Activated gamma-delta T cell (primary cell): ENCODE measurements at places on chromosomes 7 and 10.

- DNase-seq = no peak
These were observed 122.5 kb upstream of the CDK13 start for GRCh38 chr7:39827571-39827970.

DNA sequence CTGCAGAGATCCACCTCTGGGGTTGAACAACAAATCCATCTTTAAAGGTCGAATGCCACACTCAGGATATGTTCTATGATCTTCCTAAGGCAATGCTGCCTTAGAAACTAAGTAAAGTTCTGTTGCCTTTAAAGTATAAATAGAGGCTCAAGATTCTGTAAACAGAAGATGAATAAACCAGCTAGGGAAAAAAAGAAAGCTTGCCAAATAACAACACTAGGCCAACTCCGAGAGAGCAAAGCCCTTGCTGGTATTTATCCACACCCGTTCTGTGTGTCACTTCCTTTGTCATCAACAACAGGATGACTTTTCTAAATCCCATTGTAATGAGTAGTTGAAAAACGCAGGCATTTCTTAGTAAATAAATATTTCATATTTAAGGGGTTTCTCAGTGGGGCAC is 330.0 kb upstream of the GLI3 start:
- no peak for DNase-seq

DNA sequence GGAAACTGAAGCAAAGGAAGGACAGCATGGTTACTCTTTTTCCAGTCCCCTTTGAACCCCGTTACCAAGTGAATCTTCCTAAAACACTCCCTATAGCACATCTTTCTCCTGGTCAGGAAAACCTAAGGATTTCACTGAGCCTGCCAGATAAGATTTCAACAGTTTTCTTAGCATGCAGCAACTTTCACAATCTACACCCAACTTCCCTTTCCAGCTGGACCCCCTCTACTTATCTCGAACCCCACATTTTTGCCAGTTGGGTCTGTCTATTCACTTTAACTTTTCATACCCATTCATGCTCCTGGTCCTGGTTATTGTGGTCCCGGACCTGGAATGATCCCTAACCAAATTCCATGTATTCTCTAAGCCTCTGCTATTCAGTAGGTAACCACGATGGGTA is 14.9 kb upstream of the CPVL start:
- no peak for DNase-seq

DNA sequence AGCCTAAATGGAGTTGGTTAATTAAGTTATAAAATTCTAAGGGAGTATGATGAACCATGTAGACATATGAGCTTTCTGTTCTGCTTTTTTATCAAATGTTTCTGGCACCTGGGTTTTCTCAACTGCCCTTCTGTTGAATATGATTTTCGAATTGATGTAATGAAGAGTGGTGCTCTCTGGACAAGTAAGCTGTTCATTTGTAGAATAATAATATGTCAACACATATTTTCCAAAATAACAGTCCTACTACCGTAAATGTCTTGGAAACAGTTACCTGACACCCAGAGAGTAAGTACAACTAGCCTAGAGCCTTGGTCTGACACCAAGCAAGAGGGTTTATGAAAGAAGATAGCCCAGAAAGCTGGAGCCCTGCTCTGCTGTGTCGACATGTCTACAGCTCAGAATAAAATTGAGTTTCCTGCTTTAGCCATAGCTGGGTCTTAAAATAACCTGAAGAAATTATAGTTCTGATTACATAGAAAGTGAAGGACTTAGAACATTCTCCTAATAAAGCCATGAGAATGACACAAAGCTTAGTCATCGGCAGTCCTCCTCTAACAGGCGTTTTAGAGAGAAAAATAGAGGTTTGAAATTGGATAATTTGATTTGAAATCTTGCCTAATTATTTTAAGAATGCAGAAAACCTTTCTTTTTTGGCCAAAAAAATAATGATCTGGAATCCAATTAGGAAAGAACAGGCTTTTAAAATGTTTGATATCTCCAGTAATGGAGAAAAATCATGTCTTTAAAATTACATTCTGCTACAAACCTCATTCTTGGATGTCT is 25.1 kb downstream of the HDAC9 start:
- no peak for DNase-seq

DNA sequence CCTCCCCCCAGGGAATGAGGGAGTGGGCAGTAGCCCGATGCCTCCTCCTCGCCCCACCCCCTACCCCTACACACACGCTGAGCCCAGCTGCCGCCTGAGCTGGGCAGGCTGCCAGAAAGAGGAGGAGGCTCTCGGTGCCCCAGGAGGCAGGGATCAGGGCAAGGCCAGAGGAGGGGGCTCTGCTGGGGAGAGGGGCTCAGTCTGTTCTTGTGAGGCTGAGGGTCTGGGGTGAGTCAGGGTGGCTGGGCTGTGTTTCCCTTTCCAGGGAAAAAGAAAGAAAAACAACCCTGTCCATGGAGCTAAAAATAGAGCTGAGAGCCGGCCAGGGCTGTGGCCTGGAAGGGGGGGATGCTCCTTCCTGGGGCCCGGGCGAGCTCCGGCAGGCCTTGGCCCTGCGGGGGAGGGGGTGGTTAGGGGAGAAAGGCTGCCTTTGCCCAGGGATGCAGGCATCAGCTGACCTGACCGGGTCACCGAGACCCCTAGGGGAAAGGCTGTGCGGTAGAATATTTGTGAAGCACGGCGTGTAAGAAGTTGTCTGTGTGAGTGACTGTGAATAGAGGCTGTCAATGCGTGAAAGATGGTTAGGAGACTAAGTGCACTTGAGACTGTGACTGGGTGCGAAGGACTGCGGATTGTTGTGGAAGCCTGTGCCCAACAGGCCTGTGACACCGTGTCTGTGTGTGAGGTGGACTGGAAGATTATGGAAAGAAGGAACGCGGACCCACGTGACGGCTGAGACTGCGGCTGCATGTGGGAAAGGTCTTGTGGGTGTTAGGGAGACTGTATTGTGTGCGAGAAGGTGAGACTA is 1.2 kb upstream of the LZTS2 start:
- peak; percentile 25 for DNase-seq

GRCh38 chr7:374706-375311 is 84.8 kb downstream of the FOXL3 start:
- DNase-seq = no peak

DNA sequence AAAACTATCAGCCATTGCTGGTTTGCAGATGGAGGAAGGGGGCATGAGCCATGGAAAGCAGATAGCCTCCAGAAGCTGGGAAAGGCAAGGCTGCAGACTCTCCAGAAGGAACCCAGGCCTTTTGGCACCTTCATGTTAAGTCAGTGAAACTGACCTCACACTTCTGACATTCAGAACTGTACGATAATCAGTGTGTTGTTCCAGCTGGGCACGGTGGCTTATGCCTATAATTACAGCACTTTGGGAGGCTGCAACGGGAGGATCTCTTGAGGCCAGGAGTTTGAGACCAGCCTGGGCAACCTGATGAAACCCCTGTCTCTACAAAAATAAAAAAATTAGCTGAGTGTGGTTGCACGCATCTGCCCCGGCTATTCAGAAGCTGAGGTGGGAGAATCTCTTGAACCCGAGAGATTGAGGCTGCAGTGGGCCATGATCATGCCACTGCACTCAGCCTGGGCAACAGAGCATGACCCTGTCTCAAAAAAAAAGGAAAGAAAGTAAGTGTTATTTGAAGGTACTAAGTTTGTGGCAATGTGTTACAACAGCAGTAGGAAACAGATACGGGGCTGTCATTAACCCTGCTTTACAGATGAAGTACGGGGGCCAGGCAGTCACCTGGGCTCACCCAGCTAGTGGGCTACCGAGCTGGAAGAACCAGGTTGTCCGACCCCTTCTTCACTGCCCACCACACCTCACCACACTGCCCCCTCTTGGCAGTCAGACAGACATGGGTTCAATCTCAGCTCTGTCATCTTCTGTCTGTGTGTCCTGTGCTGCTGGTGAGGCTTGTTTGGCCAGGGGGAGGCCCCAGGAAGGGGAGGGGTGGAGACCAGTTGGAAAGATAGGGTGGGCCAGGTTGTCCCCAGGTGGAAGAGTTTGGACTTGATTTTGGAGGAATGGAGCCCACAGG is 18.3 kb downstream of the CHST3 start:
- no peak for DNase-seq

DNA sequence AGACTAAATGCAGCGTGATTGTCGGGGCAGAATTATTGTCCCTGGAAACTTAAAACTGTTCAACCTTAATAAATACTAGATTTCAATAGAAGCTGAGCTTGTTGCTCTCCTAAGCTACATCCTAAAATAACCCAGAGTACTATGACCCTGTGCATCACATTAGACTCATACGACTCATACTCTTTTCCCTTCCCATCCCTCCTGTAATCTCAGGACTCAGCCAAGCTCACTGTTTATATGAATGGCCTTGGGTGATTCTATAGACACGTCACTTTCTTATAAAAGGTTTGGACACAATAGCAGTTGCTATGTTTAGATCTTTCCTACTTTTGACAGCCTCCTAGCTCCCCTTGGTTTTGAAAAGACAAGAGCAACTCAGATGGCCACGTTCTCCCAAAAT is 17.2 kb downstream of the TCF7L2 start:
- DNase-seq = no peak

DNA sequence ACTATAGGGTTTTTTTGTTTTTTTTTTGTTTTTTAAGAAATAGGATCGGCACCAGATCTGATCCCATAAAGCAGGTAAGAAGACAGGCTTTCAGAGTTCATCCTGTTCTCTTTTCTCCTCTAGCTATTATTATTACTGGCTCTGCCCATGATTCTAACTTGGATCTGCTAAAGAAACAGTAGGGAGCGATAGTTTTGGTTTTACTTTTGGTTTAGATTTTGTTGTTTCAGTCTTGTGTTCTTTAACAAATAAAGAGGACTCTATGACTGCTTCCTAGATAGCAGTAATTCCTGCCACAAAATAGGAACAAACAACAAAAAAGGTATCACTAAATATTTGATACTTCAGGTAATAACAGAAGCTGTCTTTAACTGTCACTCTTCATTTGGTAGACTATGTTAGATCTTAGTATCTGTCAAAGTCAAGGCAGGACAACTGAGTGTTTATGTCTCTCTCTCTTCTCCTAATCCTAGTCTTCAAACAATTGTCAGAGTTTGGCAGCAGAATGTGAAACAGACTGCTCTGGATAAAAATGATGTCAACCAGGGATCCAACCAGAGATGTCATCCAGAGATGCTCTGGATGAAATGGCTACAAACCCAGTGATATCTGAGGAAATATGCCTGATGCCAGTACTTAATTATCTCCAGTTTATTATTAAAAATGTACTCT is 99.8 kb downstream of the KMT2C start:
- DNase-seq = no peak

GRCh38 chr7:151968357-151968756 is 12.1 kb downstream of the GALNTL5 start:
- DNase-seq = no peak
